ENCODE measurements at places on chromosomes 12 and 14. TPM values are rescaled to one million over a fixed set of nuclear protein-coding genes. Genes with fewer than 3 reads are reported as not detected.

PLEKHG3 gene
- 6.0 TPM for total RNA-seq

IRAK4 gene
- 69.1 TPM for total RNA-seq

GRCh38 chr12:20513189-20513588 lies 144.9 kb downstream of the PDE3A start:
- H3K4me1 ChIP-seq, result no peaks in the 10 kb centered on the region
- H3K27ac ChIP-seq, result no peak overlapping the region
- no peak overlapping the region for H3K4me3 ChIP-seq
- H3K36me3 ChIP-seq, result no peaks in the 10 kb centered on the region
- no peak for DNase-seq

GRCh38 chr12:107233551-107233950 lies 140.2 kb upstream of the CRY1 start:
- no peaks in the 10 kb centered on the region for H3K27me3 ChIP-seq
- no peak overlapping the region for H3K4me3 ChIP-seq
- no peaks in the 10 kb centered on the region for H3K36me3 ChIP-seq
- no peak for DNase-seq
- peaks cover 9% of the 10 kb centered on the region for H3K4me1 ChIP-seq

DNA sequence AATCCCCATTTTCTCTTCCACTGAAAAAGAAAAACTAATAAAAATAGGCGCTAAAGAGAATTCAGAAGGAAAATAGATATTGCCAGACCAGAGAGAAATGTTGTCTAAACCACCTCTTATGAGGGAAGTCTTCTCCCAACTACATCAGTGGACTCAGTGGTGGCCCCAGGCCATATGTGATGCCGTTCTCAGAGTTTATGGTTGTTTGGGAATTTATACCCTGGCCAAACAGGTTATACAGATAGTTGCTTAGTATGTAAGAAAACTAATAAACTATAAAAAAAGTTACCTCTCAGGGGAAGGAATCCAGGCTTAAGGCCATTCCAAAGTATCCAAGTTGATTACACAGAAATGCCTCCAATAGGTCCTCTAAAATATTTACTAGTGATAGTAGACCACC lies 103.4 kb upstream of the RBM19 start:
- H3K4me3 ChIP-seq, result no peak overlapping the region
- no peaks in the 10 kb centered on the region for H3K27me3 ChIP-seq
- no peaks in the 10 kb centered on the region for H3K4me1 ChIP-seq

- no peak for DNase-seq
- no peaks in the 10 kb centered on the region for H3K27me3 ChIP-seq
- no peaks in the 10 kb centered on the region for H3K36me3 ChIP-seq
Measured at GRCh38 chr12:67222302-67222701, 46.9 kb upstream of the CAND1 start.

DNA sequence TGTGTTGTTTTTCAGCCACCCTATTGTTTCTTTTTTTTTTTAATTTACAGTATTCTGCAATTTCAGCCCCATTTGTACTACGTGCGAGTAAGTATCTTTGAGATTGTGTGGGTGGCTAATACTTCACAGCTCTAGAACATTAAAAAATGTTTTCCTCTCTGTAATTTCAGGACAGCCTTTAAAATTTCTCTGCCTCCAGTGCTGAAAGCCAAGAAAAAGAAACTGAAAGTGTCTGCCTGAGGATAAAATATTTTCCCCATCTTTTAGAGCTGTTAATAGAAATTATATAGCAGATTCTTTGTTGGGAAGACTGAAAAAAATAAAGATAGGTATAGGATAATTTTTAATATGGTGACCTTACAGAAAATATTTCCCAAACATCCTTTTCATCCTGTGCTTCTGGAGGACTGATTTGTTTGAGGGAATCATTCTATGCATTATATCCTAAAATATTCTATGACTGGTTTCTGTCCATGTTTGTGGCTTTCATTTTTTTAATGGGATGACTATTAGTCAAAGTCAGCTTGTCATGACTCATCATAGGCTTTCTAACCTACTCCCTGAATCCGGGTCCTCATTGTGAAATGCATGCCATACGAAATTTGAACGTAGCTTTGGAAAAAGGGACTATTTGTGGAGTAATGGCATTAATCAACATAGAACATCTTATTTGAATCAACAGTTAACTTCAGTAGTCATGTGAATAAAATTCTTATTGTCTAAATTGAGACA lies 10.8 kb upstream of the TCTN2 start:
- no peaks in the 10 kb centered on the region for H3K27me3 ChIP-seq
- no peaks in the 10 kb centered on the region for H3K4me1 ChIP-seq
- no peak for DNase-seq
- H3K4me3 ChIP-seq, result no peak overlapping the region
- H3K27ac ChIP-seq, result no peak overlapping the region

- H3K4me1 ChIP-seq, result peaks cover 40% of the 10 kb centered on the region
- no peaks in the 10 kb centered on the region for H3K27me3 ChIP-seq
- no peak overlapping the region for H3K27ac ChIP-seq
- DNase-seq, result no peak
- H3K4me3 ChIP-seq, result no peak overlapping the region
Measured at GRCh38 chr12:70248876-70249275, 5.6 kb downstream of the CNOT2 start.

GRCh38 chr12:51059086-51059485 lies 11.0 kb downstream of the LETMD1 start:
- no peak overlapping the region for H3K27ac ChIP-seq
- H3K4me3 ChIP-seq, result no peak overlapping the region
- no peak for DNase-seq
- peaks cover 82% of the 10 kb centered on the region for H3K36me3 ChIP-seq
- no peaks in the 10 kb centered on the region for H3K4me1 ChIP-seq

All from naive thymus-derived CD4-positive, alpha-beta T cell (primary cell).